ENCODE measurements at places on chromosomes 2 and 18.
A peak's percentile ranks its signal among the peaks of the same experiment; 100 is the strongest.

DNA sequence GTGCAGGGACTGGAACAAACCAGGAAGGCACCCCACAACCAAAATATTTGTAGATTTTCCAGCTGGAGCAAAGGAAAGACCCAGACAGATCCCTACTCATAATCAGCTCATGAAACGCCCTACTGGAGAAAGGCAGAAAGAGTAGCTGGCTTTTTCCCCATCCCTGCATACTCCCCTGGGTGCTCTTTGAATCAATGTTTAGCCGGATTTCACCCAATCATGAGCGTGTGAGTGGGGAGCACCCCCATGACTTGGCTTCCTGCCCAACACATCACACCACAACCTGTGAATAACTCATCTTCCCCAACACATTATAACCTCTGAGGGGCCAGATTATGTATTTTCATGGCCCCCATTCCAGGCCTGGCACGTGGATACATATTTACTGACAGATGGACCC, 35.1 kb upstream of the SLC14A1 start:
- DNase-seq = peak; percentile 43

DNA sequence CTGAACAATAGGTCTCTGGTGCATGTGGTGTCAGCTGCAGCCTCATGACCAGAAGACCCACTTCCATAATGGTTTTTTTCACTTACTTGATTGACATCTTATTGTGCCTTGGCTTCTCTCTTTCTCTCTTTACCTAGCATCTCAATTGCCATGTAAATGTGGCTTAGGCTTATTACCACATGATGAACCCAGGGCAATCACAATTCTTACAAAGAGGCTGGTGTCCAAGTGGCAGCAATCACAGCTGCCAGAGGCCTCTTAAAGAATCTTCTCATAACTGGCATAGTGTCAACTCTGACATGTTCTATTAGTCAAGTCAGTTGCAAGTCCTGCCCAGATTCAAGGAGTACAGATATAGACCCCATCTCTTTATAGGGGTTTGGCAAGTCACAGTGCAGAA, 1224.8 kb downstream of the SUCLG1 start:
- DNase-seq = no peak

GRCh38 chr2:124970030-124970429, 944.9 kb downstream of the CNTNAP5 start:
- DNase-seq = no peak

GRCh38 chr2:173858291-173858731, 106.9 kb downstream of the SP3 start:
- no peak for DNase-seq

DNA sequence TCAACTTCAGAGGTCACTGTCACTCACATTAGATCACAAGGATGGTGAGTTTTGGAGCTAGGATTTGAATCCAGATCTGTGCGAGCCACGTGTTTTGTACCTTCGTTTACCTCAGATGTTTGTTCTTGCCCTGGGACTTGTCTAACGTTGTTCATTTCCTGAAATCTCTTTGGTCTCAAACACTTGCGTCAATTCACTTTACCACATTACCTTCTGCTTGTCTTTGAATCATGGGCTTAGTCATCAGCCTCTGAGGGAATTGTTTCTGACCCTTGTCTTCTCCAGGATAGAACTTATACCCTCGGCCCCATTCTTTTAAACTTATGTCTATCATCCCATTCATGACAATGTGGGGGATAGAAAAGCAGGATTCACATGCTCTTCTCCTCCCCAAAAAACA, 282.7 kb downstream of the DCDC2C start:
- DNase-seq = no peak

DNA sequence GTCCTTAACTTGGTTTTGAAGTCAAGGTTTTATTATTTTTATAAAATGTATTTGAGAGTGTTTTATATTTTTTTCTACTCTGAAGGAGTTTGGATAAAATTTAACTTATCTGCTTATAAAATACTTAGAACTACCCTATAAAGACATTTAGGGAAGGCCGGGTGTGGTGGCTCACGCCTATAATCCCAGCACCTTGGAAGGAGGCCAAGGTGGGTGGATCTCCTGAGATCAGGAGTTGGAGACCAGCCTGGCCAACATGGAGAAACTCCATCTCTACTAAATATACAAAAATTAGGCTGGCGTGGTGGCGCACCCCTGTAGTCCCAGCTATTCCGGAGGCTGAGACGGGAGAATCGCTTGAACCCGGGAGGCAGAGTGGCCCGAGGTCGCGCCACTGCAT, 486.4 kb downstream of the DSC3 start:
- DNase-seq = no peak
